ENCODE measurements at places on chromosomes 2 and 18.
A peak's percentile ranks its signal among the peaks of the same experiment; 100 is the strongest.

GRCh38 chr2:48049371-48049770 is 143.1 kb upstream of the FBXO11 start:
- DNase-seq, result no peak

- no peak for DNase-seq
These were observed 33.1 kb downstream of the EMILIN2 start for GRCh38 chr18:2879889-2880288.

- DNase-seq, result no peak
These were observed 94.8 kb downstream of the RHOB start for GRCh38 chr2:20541651-20542050.

DNA sequence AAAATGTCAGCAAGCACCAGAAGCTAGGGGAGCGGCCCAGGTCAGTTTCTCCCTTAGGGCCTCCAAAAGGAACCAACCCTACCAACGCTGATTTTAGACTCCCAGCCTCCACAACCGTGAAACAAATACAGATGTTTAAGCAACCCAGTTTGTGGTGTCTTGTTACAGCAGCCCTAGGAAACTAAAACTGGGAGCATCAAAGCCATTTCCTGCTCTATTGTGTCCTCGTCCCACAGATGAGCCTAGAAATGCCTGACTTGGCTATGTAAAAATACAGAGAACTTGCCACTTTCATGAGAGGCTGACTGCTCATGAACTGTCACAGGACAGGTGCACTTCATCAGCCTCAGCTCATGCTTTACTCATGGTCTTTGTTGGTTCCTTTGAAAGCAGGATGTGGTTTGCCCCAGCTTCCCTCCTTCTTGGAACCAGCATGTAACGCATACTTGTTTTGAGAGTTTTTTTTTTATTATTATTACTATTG is 97.6 kb upstream of the SLC39A10 start:
- peak; percentile 89 for DNase-seq

GRCh38 chr2:144343145-144343544 is 176.8 kb downstream of the ZEB2 start:
- DNase-seq, result no peak

GRCh38 chr18:2096551-2096950 is 474.8 kb downstream of the METTL4 start:
- DNase-seq, result no peak

- no peak for DNase-seq
These were observed 214.8 kb upstream of the GCFC2 start for GRCh38 chr2:75925331-75926024.

Measured in naive thymus-derived CD8-positive, alpha-beta T cell (primary cell).